CD4-positive, alpha-beta memory T cell (primary cell): ENCODE measurements at places on chromosomes 2 and 18. TPM values are rescaled to one million over a fixed set of nuclear protein-coding genes. Genes with fewer than 3 reads are reported as not detected.

CCDC93 gene
- 73.1 TPM for total RNA-seq

DNA sequence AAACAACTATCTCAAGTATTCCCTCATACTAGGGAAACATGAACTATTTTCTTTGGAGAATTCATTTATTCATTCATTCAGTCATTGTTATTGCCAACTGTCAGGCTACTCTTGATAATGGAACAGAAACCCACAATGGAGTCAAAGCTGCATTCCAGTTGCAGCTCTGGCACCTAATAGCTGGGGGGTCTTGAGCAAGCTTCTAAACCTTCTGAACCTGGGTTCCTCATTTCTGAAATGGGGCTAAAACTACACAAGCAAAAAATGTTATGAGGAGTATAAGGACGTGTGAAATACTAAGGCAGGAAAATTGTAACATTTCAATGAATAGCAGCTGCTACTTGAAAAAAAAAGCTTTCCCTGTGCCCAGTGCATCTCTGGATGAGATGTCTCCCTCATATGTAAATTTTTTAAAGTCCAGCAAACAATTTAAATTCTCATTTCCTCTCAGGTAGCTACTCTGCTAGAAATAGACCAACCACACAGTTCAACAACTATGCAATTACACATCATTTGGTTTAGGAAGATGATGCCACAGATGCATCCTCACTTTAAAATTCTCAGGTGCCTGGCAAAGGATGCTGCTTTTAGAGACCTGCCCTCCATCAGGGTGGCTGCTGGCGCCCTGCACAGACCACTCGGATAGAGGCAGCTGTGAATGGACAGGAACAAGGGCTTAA lies 38.5 kb downstream of the SPRED2 start:
- DNase-seq, result no peak

DNA sequence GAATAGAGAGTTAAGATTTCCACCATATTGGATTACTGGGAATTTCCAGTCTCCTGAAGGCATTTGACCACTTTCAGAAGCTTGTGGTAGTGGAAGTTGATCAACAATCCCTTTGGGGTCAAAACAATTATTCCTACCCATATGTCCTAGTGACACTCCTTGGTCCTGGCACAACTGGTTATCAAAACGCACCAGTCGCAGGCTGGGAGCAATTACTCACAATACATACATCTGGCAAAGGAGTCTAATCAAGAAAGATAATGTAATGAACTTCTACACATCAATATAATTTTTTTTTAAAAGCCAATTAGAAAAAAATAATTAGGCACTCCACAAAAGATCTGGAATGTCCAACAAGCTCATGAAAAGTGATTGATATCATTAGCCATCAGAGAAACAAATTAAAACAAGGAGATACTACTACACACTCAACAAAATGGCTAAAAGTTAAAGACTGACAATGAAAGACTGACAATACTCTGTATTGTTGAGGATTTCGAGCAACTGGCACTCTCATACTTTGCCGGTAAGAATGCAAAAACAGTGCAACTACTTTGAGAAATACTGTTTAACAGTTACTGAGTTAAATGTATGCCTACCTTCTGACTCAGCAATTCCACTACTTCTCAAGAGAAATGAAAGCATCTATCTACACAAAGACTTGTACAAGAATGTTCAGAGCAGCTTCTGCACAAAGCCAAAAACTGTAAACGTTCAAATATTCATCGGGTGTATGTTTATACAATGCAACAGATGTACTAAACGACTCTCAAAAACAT lies 2.0 kb downstream of the INO80C start:
- DNase-seq, result no peak

GRCh38 chr2:28465148-28465885 lies 30.5 kb upstream of the PLB1 start:
- DNase-seq, result peak; percentile 3

DNA sequence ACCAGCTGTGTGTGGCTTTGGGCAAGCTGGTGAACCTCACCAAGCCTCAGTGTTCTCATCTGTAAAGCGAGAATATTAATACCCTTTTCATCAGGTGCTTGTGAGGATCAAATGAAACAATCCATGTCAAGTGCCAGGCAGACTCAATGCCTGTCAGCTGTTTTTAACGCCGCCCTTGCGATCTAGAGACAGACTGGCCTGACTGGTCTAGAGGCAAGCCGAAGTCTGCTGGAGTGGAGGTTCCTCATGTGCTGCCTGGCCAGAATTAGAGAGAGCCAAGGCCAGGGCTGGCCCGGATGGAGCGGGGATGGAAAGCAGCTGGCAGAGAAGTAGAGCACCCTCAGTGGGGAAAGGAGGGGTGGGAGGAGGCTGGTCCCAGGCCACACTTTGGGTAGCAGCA lies 74.5 kb upstream of the B3GNT7 start:
- no peak for DNase-seq

GRCh38 chr2:229805559-229805958 lies 91.2 kb upstream of the DNER start:
- no peak for DNase-seq

- no peak for DNase-seq
Observed at GRCh38 chr2:172976816-172977215, 98.8 kb upstream of the MAP3K20 start.

TRIP12 gene
- 224 TPM for total RNA-seq

DNA sequence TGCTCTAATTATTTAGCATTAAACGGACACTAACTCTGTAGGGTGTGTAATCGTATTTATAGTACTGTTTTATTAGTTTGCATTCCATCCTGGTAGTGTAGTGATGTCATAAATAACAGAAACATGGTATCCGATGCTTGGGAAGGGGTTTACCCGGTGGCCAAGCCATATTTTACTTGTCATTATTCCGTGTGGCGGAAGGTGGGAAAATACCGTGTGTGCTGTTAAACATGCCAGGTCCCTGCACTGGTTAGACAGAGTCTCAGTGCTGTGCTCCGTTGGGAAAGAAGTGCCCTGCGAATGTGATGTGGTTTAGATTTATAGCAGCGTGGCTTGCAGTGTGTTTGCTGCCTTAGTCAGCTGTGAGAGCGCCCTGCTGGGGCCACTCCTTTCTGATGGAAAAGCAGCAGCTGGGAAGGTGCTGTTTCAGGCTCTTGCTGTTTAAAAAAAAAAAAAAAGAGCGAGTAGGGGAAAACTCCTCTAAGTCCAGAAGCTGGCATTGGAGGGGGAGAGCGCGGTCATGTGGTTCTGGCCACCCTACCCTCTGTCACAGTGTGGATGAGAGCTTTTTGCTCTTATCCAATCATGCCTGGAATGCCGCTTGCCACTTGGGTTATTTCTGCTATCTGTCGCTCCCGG lies 211.0 kb downstream of the NEDD4L start:
- DNase-seq, result no peak

CNGA3 gene
- total RNA-seq, result not detected

DNA sequence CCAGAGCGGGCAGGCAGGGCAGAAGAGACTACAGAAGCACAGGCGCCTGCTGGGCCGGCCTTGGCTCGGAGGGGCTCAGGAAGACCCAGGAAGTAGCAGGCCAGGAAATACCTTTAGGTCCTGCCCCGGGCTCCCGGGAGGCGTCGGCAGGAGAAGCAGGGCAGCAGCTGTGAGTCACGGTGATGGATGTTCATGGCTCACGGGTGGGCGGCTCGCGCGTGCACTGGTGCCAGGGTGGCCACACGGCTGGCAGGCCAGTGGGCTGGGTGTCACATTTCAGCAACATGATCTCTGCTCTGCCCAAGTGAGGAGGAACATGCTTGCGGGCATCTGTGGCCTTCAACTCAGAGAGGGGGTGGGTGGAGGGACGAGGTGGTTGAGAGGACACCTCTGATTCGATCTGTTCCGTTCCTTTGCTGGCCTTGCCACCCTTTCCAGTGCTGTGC lies 139.3 kb downstream of the KLHL29 start:
- DNase-seq, result no peak

GRCh38 chr2:52659546-52659945 lies 1108.1 kb upstream of the CHAC2 start:
- no peak for DNase-seq

NPPC gene
- total RNA-seq, result not detected

DNA sequence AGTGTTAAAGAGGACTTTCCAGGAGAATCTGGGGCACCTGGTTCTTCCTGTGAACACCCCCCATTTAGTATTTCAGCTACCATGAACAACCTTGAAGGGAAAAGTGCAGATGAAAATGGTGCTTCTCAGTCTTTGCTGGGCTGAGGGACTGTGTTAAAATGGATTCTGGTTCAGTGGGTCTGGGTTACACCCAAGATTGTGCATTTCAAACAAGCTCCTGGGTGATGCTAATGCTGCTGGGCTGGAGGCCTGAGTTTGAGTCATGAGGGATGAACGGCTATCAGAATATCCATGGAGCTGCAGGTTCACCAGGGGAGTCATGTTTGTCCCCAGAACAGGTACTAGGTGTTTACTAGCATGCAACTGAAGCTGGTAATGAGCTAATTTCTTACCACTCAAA lies 24.0 kb downstream of the MRPL44 start:
- DNase-seq, result no peak

DNA sequence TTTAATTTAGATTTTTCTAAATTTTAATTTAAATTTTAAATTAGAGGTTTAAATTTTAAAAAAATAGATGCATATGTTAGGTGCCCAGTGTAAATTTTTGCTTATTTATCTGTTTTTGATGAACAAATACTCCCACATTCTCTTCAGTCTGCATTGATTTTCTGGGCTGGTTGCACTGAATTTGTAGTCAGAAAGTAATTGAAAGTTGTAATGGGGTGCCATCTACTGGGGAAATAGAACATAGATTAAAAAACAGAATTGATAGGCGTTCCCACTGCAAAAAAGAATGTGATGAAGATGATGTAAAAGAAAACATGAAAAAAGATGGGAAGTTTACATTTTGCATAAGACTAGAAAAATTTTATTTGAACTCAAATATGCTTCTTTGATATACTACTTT lies 51.7 kb upstream of the CCDC85A start:
- DNase-seq, result no peak

RAD51AP2 gene
- total RNA-seq, result not detected

DNA sequence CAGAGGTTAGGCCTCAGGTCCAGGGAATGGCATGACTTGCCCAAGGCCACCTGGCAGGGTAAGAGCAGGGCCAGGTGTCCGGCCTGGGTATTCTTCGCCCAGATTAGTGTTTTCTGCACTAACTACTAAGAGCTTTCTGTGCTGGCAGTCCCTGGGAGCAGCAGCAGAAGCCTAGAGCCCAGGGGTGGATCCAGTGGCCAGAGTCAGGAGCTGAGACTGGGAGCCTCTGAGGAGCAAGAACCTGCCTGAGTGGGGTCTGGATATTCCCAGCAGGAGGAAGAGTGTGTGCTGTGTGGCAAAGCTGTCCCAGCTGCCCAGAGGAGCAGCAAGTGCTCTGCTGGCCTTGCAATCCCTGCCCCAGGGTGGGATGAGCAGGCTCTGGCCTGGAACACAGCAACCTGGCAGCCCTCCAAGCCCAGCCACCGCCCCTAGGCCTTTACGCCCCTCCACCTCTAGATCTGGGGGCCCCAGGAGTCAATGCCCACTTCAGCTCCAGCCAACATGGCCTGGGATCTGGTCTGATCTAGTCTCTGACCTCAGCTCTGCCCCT lies 30.7 kb upstream of the GPAT2 start:
- DNase-seq, result no peak

DNA sequence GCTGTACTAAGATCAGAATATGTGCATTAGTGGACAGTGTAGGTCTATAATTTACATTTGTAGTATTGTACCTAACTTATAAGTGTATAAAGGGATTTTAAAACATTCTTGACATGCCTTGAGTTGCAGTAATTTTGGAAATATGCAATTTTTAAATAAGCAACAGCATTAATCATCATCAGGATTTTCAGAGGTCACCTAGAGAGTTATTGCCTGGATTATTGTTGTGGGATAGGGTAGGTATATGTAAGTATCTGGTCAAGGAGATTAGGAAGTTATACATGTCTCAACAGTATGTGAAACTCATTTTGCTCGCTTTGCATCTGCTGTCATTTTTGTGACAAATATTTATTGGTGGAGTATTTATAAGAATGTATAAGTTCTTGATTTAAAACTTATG lies 184.2 kb downstream of the WDR7 start:
- no peak for DNase-seq

GRCh38 chr2:229339618-229340017 lies 68.5 kb upstream of the PID1 start:
- DNase-seq, result no peak

DNA sequence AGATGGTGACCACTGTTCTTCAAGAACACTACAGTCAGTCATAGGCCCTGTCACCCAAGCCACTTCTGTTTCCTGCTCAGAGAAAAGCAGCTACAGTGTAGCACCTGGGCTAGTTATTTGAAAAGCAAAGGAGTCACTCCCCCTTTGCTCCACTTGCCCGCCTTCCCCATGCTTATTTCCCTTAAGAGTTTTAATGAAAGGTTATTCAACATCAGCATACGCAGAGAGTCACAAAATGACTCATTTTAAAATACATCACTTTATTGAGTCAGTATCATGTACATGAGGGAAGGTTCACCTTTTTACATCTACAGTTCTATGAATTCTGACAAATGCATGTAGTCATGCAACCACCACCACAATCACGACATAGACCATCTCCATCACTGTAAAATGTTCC lies 71.3 kb downstream of the TNFRSF11A start:
- no peak for DNase-seq

DNA sequence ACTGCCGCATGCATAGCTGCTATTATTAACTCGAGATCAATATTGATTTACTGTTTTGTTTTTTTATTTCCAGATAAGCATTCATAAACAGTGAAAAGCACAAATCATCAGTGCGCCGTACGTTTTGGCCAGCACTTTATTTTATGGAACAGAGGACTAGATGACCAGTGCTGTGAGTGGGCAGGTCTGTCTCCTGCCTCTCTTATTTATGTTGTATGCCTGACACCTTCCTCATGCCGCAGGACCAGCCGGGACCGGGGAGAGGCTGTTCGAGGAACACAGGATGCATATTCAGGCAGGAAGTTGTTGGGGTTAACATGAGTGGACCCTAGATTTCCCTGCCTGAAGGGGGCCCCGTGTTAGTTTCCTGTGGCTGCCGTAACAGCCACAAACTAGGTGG lies 72.6 kb downstream of the AGAP1 start:
- no peak for DNase-seq

DNA sequence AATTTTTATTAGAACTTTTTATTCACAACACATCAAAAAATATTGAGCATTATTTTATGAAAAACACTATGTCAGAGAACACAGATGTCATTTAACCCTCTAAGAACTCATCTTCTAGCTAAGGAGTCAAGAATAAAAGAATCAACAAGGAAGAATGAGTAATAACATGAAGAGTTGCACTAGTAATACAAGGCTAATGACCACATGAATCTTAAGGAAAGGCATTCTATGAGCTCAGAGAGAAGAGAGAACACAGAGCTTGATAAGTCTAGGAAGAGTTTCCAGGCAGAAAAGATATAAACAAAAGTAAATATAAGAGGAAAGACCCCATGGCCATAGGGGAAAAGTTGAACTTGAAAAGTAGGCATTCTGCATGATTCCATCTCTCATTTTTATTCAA lies 166.5 kb downstream of the MAIP1 start:
- DNase-seq, result no peak

GRCh38 chr2:219199470-219200211 lies 6.9 kb upstream of the ZFAND2B start:
- no peak for DNase-seq

DNA sequence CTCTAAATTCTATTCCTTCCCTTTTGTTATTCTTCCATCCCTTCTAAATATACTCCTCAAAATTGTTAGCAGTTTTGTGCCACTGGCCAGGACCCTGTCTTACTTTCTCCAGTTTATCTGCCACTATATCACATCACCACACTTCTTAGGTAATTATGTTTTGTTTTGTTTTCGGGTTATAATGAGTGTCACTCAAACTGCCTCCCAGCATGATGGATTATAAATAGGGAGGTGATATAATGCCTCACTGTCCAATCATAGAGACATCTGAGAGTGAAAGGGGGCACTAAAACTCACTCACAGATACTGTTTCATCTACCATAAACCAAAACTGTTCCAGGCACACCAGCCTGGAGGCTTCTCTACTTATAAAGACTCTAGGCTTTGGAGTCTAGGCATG lies 3.5 kb downstream of the RSAD2 start:
- no peak for DNase-seq
